ENCODE measurements at places on chromosomes 2 and 18.

- DNase-seq, result no peak
Observed at GRCh38 chr2:44016282-44016681, 20.5 kb upstream of the LRPPRC start.

- no peak for DNase-seq
Observed at GRCh38 chr2:159066541-159067156, 98.2 kb downstream of the TANC1 start.

DNA sequence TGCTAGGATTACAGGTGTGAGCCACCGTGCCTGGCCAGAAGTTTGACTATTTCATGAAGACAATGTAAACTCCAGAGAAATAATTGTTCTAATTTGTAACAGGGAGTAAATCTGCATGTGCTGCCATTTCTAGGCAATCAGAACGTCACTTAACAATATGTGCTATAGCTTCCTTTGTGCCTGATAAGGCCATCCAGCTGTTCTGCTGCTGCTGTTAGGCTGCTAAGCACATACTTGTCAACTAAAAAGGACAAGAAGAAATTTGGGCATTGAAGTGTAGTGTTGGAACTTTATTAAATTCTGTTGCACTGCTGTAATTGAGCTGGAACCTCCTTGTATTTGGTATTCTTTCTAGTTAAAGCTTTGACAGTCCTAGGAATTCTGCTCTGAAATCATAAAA is 57.1 kb downstream of the KIAA1328 start:
- DNase-seq, result no peak

- no peak for DNase-seq
Observed at GRCh38 chr2:207594264-207594663, 30.9 kb downstream of the METTL21A start.

- DNase-seq, result no peak
Observed at GRCh38 chr18:35777039-35777438, 195.4 kb upstream of the RMP24 start.

DNA sequence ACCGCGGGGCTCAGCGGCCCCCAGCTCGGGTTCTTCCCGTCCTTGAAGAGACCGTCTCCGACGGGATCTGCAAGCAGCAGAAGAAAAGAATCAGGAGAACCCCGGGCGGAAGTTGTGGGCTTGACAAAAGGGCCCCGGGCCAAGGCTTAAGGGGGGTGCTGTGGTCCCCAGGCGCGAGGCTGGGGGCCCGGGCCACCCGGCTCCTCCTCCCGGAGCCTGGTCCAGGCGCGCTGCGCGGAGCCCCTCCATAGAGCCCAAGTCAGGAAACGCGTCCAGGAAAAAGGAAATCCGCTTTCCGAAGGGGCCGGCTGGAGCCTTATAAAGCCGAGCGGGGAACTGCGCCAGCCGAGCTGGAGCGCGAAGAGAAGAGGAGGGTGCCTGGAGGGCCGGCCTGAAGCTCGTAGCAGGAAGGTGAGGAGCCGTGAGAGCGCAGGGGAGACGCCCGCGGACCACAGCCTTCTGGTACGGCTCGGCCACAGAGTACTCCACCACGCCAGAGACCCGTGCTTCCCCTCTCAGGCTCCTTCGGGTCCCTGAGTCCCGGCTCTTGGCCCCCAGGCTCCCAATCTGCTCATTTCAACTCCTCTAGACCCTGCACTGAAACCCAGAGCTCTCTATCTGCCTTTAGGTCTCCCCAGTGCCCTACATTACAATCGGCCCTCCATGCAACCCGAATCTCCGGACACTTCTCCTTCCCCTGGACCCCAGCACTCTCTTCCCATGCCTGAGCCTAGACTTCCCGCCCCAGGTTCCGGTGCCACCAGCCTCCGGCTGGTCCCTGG is 554 bp downstream of the FEV start:
- no peak for DNase-seq

DNA sequence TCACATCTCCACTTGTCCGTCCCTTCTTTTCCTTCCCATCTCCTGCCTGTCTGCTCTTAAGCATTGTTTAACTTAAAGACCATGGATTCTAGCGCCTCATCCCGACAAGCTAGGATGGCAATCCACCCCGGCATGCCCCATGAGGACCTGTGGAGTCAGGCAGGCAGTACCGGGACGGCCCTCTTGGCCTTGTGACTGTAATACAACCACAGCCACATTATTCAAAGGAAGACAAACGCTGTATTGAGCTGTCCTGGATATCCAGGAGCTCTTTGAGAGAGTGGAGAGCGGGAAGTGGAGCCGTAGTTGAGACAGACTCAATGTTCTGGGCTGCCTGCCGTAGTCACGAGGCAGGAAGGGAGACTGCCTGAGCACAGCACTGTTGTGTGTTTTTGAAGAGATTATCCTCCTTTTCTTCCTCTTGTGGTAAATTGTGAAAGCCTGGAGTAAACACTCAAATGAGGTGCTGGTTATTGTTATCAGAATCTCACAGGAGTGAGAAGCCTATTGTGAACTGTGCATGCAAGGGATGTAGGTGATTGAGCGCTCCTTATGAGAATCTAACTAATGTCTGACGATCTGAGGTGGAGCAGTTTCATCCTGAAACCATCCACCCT is 929.8 kb upstream of the CNTNAP5 start:
- DNase-seq, result no peak

GRCh38 chr2:161075701-161076100 is 84.5 kb upstream of the TANK start:
- no peak for DNase-seq

DNA sequence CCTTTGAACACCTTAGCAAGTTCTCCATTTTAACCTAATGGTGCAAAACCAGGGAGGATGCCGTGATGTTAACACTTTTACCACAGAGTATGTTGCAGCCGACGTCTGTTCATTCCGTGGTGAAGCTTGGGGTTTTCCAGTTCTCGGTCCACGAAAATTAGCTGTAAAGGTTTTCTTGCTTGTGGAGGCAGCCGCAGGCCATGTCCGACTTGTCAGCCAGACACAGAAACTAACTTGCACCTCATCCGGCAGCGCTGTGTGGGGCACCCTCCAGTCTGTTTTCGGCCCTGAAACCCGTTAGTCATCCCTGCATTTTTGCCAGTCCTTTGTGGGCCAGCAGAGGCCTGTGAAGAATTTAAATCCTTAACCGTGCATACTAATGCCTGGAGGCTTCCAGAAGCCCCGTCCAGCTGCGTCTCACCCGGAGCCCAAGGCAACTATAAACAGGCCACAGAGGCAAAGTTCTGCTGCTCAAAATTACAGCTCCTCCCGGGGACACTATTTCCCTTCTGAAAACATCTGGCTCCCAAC is 70.6 kb downstream of the SH3YL1 start:
- DNase-seq, result peak; percentile 9

All from stimulated activated CD8-positive, alpha-beta memory T cell treated with anti-CD3 and anti-CD28 coated beads, Interleukin-4, amount 100 ng/mL, for 1 hour (primary cell).